ENCODE measurements at places on chromosomes 5 and 9.

DNA sequence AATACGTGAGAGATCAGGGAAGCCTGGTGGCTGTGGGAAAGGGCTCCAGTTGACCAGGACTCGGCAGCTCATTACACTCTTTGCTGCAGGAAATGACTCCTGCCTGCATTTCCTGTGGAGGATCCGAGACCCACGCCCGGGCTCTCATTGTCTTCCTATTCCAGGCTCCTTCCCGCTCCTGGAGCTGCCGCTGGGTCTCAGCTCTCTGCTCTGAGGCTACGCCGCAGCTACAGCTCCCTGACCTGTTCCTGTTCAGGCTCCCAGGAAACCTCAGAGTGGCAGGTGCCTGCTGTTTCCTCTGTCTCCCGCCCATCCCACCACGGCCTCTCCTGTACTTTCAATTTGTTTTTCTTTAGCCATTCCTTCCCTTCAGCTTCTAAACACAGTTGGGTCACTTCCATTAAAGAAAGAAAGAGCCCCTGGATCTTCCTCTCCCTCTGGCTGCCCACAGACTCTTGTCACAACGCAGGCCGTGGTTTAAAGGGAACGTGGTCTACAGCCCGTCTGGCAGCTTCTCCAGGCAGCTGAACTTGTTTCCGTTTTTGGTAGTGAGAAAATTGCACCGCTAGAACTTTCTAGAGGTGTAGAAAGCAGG is 71.5 kb downstream of the IL6ST start:
- DNase-seq, result peak; percentile 19

GRCh38 chr5:31436851-31437250 is 95.0 kb downstream of the DROSHA start:
- DNase-seq, result no peak

GRCh38 chr5:55816342-55816741 is 34.8 kb upstream of the IL31RA start:
- DNase-seq, result peak; percentile 83

- no peak for DNase-seq
Observed at GRCh38 chr5:130693509-130693908, 471.5 kb downstream of the HINT1 start.

DNA sequence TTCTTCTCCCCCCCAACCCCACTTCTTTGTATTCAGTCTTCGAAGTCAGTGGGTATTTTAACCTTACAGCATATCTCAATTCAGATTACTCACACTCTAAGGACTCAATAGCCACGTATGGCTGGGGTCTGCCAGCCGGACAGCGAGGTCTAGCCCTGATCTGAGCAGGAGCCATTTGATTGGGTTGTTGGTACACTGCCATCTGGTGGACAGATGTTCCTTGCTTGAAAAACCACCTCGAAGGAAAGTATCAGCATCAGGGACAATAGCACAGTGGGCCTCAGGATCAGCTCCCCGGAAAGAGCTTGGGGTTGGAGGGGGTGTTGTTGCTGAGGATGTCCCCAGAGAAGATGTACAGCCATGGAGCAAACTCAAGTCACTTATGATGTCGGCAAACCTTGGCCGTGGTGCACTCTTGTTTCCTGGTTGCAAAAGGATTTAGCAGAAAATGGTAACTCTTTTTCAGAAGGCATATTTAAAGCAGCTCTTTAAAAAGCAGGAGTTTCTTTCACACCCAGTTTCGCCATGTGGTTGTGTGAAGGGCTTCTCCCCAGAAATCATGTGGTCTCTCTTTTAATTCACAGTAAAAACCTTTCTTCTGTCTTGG is 31.7 kb upstream of the KCNMB1 start:
- peak; percentile 62 for DNase-seq

- DNase-seq, result no peak
Observed at GRCh38 chr5:155772009-155772662, 554.8 kb upstream of the SGCD start.

DNA sequence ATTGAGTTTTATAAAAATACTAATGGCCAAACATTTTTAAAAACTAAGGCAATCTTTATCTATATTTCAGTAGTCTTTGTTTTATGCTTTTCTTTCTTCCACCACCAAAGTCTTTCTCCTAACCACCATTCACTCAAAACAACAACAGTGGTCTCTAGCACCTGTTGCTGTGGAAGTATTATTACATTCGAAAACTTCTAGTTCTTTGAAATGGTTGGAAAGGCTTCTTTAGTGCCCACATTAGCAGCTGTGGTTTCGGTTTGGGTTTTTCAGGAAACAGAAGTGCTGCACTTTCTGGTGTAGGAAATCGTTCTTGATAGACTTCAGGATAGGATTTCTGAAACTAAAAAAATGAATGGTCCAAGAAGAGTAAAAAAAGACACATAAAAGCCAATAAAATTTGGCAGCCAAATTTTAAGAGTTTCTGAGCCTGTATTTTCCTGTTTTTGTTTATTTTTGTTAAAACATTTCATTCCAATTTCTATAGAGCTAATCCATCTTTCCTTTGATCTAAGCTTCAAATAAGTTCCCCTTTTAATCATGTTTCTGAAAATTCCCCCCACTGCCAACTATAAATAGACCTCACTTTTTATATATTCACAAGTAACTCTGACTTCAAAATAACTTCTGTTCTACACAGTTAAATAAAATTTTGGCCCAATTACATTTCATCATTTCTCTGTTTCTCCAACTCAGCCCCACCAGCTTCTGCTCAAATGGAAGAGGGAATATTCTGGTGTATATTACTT is 102.2 kb downstream of the DEPDC1B start:
- no peak for DNase-seq

GRCh38 chr5:154253807-154254206 is 63.3 kb downstream of the GALNT10 start:
- DNase-seq, result no peak

- DNase-seq, result peak; percentile 89
Observed at GRCh38 chr5:126516133-126516532, 78.9 kb downstream of the ALDH7A1 start.

GRCh38 chr5:7878381-7878873 is 9.5 kb downstream of the MTRR start:
- DNase-seq, result peak; percentile 30

DNA sequence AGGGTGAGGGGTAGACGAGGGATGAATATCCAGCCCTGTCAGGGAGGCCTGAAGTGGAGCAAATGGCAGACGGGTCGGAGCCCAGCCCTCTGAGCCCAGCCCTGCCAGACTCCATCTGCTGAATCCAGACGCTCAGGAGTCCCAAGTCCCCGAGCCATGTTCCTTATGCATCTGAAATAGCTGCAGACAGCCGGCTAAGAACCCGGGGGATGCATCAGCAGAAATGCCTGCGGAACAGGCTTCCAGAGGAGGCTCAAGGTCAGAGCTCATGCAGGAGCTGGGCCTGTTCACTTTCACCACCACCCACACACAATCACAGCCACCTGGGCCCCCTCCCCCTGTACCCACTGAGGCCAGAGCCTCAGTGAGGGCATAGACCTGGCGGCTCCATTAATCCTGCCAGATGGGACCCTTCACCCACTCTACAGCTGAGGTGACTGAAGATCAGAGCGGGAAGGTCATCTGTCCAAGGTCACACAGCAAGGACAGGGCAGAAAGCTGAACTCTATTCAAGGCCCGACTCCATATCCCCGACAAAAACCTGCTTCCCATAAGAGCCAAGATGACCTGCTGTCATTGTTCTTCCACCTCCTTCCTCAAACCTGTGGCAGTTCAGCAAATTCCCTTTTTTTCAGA is 24.4 kb upstream of the AKNA start:
- no peak for DNase-seq

DNA sequence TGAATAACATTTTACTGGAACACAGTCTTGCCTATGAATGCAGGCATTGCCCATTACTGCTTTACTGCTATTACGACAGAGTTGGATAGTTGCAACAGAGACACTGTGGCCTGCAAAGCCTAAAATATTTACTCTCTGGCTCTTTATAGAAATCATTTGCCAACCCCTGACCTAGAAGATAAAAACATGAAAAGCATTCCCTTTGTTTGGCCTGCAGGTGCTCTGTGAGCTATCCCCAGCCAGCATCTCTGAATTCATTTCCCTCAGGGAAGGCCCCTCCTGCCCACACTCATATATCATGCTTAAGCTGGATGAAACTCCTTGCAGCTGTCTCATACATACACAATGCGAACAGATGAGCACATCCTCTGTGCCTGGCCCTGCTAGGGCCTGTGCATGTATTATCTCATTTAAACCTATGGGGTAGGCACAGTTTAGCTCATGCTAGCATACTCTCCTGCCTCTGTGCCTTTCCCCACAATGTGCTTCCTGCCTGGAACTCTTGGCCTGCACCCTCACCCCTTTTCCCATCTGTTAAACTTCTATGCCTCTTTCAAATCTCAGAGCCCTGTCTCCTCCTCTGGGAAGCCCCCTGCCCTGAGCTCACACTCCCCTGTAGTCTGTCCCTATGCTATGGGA is 193.1 kb downstream of the PAX5 start:
- DNase-seq, result no peak

- no peak for DNase-seq
Observed at GRCh38 chr5:168159425-168159824, 132.0 kb upstream of the WWC1 start.

DNA sequence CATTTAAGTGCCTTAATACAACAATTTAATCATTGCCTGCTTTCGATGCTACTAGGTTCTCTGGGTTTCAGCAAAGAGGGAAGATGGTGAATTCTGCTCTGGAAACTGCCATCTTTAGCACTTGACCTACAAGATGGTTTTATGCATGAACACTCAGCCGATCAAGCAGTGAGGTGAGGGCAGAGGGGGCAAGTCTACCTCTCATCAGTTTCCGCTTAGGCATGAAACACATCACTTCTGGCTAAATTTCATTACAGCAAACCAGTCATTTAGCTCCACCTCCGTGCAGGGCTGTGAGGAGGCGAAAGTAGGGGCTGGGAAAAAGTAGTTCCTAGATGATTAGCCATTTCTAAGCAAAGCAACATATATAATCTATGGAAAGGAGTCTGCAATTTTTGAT is 1018.0 kb downstream of the CDH18 start:
- DNase-seq, result no peak

DNA sequence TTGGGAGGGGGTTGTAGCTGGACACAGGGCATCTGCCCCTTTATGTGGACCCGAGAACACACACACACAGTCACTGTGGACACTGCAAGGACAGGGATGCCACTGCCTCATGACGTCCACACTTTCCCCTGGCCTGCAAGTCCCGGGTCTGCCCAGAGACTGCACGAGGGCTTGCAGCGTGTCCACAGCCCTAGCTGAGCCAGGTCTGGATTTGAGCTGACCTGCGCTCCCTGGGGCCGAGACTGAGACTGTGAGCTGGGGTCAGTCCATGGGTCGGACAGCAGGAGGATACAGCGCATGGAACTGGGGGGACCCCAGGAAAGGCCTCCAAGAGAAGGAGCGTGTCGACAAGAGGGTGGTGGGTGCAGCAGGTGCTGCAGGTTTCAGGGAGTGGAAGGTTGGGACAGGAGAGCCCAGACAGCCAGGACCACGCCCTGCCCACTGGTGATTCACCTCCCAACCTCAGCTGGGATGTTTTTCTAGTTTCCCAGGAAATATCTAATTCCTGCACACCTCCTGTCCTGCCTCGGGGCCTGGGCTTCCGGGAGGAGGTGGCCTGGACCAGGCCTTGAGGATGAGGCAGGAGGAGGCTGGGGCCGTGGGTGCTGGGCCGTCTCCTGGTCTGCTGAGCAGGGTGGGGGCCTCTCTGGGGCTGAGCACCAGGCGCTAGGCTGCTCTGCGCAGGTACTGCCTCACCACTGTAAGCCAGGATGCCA is 806 bp upstream of the RNF224 start:
- DNase-seq, result no peak

GRCh38 chr5:133383580-133383939 is 228.8 kb downstream of the FSTL4 start:
- DNase-seq, result no peak

DNA sequence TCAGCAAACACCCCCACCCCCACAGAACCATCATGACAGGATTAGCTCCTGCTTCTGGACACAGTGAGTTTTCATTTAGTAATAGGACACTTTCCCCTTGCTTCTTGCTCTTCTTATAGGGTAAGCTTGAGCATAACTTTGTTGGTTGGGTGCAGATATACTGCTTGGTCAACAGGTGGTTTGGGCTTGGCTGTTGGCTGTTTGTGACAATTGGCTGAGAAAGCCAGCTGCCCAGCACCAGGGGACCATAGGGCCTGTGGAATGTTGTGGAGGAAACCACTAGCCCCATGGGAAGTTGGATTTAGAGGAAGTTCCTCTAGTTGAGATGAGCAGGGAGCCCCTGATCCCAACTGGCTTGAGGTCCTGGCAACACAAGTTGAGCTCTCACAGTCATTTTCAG is 30.5 kb downstream of the PPP3R2 start:
- no peak for DNase-seq

GRCh38 chr9:83291196-83291595 is 228.3 kb upstream of the RASEF start:
- DNase-seq, result no peak

DNA sequence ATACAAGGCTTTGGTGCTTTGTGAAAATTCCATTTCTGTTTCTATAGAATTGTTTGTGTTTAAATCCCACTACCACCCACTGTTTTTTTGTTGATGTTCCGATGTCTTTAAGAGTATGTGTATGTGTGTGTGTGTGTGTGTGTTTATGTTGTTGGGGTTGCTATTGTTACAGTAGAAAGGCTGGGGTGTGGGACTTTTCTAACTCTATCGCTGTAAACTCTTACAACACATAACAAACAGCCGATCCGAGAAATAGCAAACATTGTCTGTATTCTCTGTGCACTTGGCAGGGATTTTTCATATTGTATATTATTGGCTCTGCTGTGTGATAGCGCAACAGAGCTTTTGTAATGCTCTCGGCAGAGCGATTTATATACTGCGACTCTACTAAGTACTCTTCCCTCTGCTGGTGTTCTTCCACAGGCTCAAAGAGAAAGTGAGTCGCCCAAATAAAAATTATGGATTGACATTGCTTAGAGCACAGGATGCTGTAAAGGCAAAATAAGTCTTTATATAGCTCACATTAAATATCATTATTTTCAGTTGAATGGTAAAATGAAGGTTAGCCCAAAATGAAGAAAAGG is 492.2 kb upstream of the ARRDC3 start:
- DNase-seq, result no peak

- peak; percentile 8 for DNase-seq
Observed at GRCh38 chr9:83572524-83572923, 34.3 kb upstream of the FRMD3 start.

GRCh38 chr9:132849185-132849706 is 28.8 kb downstream of the AK8 start:
- no peak for DNase-seq

GRCh38 chr9:98360176-98360708 is 104.8 kb upstream of the TBC1D2 start:
- no peak for DNase-seq

DNA sequence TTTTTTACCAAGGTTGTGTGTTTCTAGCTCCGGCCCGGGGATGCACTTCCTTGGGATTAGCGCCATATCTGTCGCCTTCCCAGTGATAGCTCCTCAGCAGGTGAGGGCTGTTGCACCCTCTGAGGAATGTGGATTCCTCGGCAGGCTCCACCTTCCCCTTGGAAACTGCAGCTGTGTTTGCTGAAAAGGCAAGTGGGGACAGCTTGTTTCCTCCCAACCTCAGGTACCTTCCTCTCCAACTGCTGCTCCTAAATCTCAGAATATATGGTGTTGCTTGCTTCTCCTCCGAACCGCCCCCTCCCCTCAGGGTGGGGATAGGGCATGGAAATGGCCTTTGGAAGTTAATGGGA is 1.3 kb downstream of the SLC1A1 start:
- DNase-seq, result no peak

- no peak for DNase-seq
Observed at GRCh38 chr9:76718166-76718565, 46.1 kb upstream of the PCA3 start.

Data from EL (cell line).